Activated CD8-positive, alpha-beta memory T cell treated with anti-CD3 and anti-CD28 coated beads for 4 hours (primary cell): ENCODE measurements at places on chromosomes 7 and 10.

- no peak for DNase-seq
Measured at GRCh38 chr7:115476671-115477181, 553.8 kb downstream of the TFEC start.

GRCh38 chr7:51102828-51103227, 213.8 kb downstream of the COBL start:
- no peak for DNase-seq

- no peak for DNase-seq
Measured at GRCh38 chr10:118734475-118734874, 20.3 kb downstream of the CACUL1 start.

GRCh38 chr10:78838141-78838657, 230.6 kb upstream of the ZMIZ1 start:
- DNase-seq, result no peak

DNA sequence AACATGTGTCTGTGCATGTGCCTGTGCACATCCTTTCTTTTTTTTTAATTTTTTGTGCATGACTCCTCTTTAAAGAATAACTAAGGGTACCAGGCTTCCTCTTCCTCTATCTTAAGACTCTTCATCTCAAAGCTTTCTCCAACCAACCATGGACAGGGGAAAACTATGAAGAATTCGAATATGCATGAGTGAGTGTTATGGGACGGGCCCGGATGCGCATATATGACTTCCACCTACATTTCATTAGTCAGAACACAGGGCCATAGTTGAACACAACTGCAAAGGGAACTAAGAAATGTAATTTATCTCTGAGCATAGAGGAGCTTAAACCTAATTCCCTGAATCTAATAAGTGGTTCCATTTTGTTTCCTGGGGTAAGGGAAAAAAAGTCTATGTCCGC, 270.3 kb upstream of the SORCS1 start:
- no peak for DNase-seq

DNA sequence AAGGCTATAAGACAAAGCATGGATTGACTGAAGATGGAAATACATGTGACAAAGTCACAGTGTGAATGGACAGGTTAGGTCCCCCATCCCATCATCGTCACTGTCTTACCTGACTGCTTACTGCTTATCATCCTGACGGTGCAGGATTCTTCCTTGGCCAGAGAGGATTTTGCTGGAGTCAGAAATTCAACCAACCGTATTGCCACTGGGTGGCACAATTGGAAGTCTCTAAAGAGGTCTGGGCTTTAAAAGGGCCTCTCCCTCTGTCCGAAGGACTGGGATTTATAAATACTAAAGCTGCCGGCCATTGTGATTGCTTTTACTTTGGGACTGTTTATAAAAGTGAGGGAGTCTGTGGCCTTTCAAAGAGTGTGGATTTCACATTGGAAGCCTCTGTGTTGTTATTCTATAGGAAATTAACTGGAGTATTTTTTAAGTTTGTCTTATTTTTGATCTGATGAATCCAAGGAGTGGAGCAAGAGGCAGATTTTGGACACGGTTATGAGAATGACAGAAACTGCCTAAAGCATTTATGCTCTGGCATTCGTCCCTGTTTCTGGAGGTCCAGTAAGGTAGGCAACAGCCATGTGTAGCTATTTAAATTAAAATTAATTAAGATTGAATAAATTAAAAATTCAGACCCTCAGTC, 113.3 kb upstream of the CREB5 start:
- no peak for DNase-seq

DNA sequence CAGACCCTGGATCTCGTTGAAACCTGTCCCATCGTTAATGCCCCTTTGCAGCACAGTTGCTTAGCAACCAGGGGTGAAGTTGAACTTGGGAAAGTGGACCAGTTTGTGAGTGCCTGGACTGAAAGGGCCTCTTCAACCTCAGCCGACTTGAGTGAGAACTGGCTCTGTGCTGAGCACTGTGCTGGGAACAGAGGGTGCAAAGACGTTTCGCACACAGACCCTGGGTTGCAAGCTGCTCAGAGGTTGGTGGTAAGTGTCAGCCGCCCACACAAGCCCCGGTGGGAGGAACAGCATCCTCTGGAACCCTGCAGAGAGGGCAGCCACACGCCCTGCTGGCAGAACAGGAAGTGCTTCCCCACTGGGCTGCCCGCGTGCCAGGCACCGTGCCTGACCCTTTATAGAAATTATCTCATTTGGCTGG, 89.2 kb downstream of the CARD11 start:
- DNase-seq, result no peak

DNA sequence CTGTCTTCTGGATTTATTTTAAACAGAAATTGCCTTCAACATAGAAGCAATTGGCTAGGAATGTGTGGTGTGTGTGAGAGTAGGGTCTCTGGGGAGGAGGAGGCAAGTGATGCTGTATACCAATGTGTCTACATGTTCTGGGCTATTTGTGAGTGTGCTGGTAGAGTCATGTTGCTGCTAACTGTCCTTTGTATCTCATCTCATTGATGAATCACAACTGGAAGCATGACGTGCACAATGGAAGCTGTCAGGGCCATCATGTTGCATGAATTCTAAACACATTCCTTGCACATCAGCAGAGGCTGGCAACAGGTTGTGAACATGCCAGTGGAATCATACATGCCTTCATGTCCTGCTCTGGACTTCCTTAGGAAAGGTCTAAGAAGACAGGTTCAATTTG, 199.7 kb downstream of the BMPER start:
- no peak for DNase-seq

DNA sequence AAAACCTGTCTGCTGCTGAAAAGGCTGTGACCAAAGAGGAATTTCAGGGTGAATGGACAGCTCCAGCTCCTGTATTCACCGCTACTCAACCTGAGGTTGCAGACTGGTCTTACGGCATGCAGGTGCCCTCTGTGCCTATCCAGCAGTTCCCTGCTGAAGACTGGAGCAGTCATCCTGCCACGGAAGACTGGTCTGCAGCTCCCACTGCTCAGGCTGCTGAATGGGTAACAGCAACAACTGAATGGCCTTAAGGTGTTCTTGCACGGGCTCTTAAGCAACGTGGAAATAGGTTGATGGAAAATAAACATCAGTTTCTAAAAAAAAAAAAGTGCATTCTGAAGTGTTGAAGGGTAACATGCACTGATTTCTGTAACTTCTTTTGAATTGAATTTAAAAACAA, 82.3 kb downstream of the DAGLB start:
- no peak for DNase-seq

- no peak for DNase-seq
Measured at GRCh38 chr10:129896136-129896859, 67.8 kb downstream of the EBF3 start.

GRCh38 chr7:7790041-7790741, 71.8 kb upstream of the RPA3 start:
- no peak for DNase-seq

DNA sequence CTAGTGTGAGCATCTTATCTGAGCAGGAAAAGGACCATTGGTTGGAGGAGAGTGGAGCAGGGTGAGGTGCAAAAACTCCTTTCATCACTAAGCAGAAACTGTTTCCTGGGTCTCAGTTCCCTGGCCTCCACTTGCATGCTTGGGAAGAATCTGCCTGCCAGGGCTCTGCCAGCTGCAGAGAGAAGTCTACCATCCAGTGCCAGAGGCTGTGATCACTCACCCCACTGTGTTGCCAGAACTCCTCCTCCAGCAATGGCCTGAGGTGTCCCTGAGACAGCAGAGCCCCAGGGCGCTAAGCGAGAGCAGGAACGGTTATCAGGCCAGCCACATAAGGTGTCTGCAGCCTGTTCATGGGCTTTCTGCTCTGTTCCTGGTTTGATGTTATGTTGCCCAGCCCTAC, 991.4 kb downstream of the CCSER2 start:
- DNase-seq, result no peak

GRCh38 chr10:132611026-132611910, 73.7 kb downstream of the INPP5A start:
- no peak for DNase-seq

DNA sequence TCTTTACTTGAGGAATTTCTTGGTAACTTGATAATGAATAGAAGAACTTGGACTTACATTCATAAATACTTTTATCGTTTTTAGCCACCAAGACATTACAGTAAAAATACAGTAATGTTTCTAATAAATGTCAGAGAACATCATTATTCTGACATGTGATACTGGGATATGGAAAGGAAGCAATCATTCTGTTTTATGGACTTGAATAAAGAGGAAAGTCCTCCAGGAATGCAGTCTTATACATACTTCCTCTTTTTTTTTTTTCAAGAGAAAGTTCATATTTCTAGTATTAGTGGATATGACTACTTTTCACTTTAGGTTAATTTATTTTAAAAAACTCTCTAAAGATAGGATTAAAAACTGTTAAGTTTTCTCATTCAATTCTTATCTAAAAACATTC, 220.0 kb upstream of the SEMA3C start:
- DNase-seq, result no peak

DNA sequence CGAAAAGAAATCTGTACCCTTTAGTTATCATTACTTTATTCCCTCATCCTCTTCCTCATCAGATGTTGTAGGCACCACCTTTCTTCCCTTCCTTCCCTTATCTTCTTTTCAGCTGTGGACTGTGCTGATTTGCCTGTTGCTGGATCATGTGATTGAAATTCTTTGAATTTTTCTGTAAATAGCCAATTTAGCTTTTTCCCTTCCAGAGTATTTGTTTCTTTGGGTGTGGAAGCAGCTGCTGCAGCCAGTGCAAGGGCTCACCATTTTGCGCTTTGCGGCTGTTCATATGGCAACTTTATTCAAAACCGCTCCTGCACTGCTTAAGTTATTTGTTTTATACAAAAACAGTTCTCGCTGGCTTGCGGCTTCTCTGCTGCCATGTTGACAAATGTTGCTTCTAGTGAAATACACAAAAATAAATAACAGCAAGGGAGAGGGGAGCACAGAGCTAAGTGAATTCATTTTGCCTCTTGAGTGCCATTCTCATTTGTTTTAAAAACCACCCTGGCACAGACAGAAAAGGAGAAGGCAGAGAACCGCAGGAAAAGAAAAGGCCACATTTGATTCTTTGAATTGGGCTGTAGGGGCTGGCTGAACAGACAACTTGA, 151.2 kb downstream of the AUTS2 start:
- DNase-seq, result no peak

- no peak for DNase-seq
Measured at GRCh38 chr7:151238190-151238810, 6.0 kb downstream of the CHPF2 start.

- DNase-seq, result no peak
Measured at GRCh38 chr7:65381742-65382141, 8.1 kb downstream of the ZNF92 start.

DNA sequence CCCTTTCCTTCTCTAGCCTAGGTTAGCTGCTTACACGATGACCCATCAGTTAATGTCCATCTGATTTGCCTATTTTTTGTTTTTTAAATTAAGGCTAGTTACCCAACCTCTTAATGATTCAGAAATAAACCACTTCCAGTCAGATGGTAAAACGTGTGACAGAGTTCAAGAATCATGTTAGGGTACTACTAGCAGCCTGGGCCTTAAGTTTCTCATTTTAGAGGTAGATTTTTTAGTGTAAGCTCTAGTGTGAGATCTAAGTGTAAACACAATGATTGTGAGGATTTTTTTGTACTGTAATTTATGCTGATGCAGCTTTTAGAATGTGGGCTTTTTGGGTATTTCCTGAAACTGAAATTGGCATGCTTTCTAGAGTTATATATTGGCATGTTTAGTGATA, 130.0 kb downstream of the CDK14 start:
- DNase-seq, result no peak

DNA sequence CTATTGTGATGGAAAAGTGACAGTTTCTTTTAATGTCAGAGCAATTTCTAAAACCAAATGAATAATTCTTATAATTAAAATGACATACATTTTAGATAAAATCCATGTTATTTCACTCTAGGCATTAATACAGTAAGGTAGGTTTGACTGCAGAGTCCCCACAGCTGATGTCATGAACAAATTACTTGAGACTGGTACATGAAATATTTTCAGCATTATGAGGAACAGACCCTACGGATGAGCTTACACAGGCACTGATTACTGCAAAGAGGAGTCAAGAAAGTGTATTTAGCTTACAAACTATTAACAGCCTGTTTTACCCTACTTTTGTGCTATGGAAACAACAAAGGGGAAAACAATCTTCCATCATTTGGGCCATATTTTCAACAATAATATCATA, 8.9 kb downstream of the COL1A2 start:
- DNase-seq, result no peak

DNA sequence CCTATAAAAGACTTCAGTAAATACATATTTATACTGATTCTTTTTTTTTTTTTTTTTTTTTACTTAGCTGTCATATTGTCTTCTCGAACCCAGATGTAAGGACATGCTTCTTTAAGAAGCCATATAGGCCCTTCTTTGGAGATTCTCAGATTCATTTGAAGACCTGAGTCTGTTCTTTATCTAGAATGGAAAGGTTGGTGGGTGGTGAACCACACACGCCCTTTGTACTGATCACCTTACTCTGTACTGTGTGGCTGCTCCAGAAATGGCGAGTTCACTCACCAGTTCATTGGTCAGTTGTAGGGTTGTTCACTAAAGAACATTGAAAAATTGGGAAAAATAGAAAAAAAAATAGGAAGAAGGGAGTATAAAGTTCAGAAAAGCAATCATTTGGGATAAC, 32.5 kb downstream of the LANCL2 start:
- no peak for DNase-seq

DNA sequence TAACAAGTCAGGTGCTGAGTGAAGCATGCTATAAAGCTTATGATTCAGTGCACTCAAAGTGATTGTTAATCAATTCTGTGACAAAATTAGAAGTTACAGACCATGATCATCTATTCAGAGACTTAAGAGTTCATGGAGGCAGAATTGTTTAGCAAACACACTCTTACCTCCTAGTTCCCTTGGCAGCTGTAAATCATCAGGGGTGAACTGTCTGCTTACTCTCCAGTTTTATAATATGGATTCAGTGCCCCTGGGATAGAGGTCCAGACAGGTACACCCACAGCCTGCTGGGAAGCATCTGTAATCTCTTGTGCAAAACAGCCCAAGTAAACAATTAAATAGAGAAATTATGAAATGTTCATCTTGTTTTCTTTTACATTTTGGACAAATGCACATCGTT, 835.0 kb upstream of the COBL start:
- DNase-seq, result no peak

DNA sequence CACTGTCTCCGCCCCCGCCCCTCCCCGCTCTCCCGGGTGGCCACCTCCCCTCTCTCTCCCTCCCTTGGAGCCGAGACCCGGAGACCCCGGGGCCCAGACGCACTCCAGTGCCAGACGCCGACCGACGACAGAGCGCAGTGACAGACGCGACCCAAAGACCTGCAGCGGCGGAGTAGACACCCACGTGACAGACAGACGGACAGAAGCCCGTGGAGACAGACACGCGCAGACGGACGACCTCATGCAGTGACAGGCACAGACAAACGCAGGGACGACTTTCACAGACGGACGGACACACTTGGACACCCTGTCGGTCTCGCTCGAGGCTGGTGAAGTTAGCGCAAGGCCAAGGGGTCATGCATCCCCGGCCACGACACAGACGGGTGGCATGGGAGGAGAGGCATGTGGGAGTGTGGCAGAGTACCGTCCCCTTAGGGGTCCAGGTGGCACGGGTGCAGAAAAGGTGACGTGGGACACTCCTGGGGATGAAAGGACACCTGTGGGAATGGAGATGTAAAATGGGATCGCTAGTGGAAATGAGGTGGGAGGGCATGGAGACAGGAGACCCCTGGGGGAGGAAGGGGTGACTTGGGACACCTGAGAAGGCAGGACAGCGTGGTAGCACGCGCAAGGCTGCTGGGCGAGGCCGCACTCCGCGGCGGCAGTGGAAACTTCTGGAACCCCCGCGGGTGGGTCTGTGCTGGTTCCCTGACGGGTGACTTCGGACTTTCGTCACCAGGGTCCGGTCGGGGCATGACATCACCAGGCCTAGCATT, 456 bp upstream of the ACHE start:
- no peak for DNase-seq
